Left renal pelvis (tissue), 4 donors: ENCODE measurements at places on chromosomes 7 and 10.

DNA sequence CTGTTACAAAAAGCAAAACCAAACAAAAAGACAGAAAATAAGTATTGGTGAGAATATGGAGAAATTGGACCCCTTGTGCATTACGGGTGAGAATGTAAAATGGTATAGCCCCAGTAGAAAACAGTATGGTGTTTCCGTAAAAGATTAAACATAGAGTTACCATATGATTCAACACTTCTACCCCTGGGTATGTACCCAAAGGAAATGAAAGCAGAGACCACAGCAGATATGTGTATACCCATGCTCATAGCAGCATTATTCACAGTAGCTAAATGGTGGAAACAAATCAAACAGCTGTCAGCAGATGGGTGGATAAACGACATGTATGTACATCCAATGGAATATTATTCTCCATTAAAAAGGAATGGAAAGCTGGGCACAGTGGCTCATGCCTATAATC lies 42.4 kb downstream of the STARD3NL start:
- DNase-seq: no peak

DNA sequence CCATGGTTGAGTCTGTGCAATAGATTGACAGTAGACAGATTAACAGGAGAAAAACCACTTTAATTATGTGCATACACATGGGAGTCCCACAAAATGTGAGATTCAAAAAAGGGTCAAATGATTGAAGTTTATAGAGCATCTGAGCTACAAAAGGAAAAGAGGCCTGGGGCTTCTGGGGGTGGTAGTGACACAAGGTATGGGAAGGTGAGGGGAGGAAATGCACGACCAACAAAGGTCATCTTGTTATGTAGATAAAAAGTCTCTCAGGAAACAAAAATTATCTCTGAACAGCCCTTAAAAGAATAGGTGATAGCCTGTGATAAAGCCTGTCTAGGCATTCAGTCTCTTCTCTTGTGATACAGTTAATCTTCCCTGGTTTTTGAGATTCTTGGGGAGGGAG lies 141.7 kb downstream of the SEC23IP start:
- DNase-seq: no peak

DNA sequence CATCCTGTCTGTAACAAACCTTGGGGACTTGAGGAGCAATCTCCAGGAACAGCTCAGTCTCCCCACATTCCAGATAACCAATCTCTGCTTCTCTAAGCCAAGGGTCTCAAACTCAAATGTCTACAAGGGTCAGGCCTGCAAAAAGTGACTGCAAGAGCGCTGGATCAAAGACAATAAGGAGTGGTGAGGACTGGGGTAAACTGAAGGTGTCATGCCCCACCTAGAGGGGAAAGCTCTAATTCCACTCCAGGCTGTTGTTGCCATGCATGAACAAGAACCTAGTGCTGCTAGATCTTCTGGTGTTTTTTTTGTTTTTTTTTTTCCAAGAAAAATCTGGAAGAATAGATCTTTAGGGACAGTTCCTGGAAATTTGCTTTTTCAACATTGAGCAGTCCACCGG lies 117.9 kb upstream of the MACROH2A2 start:
- DNase-seq: no peak

- DNase-seq: no peak
These were observed 57.0 kb downstream of the CALD1 start for GRCh38 chr7:134836447-134836846.

DNA sequence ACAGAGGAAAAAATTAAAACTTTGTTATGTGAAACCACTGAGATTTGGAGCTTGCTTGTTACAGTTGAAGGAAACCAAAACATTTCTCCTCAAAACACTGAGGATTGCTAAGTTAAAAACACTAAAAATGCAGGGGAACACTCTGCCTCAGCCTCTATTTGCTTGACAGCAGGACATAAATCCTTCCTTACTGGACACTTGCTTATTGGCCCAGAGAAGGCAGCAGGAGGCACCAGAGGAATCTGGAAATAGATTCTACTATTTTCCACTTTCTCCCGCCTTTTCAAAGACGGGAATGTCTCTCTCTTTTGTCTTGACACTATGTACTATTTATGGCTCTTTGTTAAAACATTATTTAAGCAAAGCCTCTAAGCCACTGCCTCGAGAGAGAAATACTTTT lies 67.9 kb downstream of the MTURN start:
- no peak for DNase-seq

DNA sequence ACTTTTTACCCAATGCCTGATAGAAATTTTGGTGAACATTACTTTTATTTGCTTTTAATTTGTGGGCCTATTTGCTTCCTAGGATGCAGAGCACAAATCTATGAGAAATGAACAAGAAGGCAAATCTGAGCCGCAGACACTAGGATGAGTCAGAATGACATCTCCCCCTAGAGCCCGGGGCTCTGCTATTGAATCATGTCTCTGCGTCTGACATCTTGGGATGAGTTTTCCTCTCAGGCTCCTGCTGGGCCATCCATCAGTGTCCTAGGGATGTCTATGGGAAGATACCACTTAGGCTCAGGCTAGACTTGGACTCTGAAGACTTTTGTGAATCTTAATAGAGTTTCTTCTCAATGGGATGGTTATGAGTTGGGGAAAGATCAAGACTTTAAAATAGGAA lies 157.3 kb upstream of the MTPN start:
- DNase-seq: no peak
